ENCODE measurements at places on chromosomes 1 and 21. TPM values are rescaled to one million over a fixed set of nuclear protein-coding genes. Genes with fewer than 3 reads are reported as not detected.

DNA sequence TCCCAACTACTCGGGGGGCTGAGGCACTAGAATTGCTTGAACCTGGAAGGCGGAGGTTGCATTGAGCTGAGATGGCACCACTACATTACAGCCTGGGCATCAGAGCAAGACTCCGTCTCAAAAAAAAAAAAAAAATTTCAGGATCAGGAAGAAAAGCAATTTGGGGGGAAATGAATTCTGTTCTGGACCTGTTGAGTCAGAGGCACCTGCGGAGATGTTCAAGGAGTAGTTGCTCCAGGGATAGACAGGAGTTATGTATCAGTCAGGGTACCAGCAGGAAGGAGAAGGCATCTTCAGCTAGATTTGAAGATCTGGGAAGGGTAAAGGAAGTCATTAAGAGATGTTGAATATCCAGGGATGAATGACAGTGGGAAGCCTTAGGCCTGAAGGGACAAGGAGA, 2.9 kb upstream of the RHBDL2 start:
- no peak for DNase-seq

DNA sequence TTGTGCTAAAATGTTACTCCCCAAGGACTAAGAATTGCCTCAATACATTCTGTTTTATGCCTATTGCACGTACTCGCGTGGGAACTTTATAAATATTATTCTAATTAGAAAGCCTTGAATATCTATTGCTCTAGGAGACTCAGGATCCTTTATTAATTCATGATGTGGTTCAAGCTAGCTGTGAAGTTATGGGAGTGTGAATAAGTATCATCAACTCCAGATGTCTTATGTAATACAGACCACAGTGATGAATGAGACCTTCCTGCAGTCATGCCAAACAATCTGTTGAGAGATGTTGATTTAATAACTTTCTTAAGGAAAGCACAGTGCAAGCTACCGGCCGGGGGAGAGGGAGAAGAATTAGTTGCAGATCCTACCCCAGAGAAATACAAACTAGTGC, 519.2 kb upstream of the ZP4 start:
- no peak for DNase-seq

DNA sequence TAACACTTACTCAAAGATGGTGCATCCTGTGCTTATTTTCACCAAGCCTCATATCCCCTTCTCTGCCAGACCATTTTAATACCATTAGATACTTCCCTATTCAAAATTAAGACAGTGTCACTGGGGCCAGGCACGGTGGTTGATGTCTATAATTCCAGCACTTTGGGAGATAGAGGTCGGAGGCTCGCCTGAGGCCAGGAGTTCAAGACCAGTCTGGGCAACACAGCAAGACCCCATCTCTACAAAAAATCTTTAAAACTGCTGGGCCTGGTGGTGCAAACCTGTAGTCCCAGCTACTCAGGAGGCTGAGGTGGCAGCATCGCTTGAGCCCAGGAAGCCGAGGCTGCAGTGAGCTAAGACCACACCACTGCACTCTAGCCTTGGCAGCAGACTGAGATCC, 28.2 kb downstream of the APP start:
- no peak for DNase-seq

The ADAMTSL4 gene
- polyA plus RNA-seq = 16.9 TPM

DNA sequence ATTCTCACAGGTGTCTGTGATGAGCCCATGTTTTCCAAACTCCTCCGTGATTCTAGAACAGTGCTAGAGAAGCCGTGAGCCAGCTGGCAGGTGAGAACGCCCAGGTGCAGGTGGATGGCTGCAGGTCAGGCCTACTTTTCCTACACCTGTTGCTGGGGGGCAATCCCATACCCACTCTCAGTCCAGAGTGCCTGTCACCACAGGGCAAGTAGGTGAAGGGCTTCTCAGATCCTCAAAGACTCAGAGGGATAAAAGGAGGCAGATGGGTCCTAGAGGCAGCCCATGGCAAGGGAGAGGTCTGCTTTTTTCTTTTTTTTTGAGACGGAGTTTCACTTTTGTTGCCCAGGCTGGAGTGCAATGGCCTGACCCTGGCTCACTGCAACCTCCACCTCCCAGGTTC, 50.7 kb upstream of the H6PD start:
- no peak for DNase-seq

DNA sequence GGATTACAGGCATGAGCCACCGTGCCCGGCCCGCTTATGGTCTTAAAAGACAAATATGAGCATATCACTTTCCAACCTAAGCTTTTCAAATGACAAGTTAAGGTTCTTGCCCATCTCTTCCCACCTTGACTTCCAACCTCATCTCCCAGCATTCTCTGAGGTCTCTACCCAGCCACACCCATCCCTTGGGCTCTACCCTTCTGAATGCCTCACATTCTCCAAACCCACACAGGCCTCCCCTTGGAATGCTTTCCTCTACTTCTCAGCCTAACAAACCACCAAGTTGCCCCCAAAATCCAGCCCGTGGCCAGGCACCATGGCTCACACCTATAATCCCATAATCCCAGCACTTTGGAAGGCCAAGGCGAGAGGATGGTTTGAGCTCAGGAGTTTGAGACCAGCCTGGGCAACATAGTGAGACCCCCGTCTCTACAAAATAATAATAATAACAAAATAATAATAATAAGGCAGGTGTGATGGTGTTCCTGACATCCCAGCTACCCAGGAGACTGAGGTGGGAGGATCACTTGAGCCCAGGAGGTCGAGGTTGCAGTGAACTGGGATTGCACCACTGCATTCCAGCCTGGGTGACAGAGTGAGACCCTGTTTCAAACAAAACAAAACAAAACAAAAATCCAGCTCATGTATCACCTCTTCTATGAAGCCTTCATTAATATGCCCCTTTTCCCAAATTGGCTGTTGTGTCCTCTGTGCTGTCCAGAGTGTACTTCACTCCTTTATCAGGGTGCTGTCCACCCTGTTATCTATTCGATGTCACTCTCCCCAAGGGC, 11.2 kb downstream of the DCST2 start:
- DNase-seq = no peak

The OLFML3 gene
- polyA plus RNA-seq = 126 TPM

The C1orf185 gene
- polyA plus RNA-seq = not detected

GRCh38 chr1:77888081-77888780, at the start of gene NEXN:
NEXN (plus strand) TSS chr1:77888624; CDS start chr1:77916107, 27,483 bp downstream.
- peak; percentile 42 for DNase-seq

DNA sequence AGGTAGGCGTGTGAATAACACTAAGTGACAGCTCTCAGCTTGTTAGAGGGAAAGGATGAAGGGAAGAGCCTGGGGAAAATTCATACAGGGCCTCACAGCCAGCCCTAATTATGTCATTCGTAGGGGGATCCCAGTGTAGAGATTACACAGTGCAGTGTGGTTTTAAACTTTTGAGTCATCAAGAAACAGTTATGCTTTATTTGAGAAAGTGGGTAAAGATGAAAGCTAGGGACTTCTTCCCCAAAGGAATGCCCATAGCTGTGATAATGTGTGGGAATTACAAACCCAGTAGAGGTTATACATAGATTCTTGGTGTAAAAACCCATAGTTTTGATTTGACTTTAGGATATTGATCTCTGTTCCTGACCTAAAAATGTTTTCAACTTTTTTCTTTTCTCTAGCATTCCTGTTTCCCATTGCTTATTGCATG, 1.9 kb downstream of the TTF2 start:
- no peak for DNase-seq

The HSF2BP gene
- polyA plus RNA-seq = 2.0 TPM

DNA sequence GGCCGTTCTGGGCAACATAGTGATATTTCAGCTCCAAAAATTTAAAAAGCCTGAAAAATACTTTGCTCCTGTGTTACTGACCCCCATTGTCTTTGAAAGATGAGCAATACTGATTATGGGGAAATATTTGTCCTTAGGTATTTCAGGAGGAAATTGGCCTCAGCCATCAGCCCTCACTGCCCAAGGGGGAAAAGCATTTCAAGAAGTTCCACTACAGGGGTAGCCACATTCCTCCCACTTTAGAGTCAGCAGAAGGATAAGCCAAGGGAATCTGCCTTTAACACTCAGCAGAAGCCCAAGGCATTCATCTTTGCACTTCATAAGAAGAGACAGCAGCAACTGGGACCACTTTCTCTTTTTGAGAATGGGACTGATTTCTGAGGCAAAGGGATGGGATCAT, 40.5 kb upstream of the ZNF326 start:
- DNase-seq = no peak

- no peak for DNase-seq
These were observed 22.8 kb downstream of the GABPA start for GRCh38 chr21:25757531-25757930.

The MATN1 gene
- polyA plus RNA-seq = 0.21 TPM

- no peak for DNase-seq
These were observed 15.1 kb upstream of the RPL5 start for GRCh38 chr1:92816732-92817131.

DNA sequence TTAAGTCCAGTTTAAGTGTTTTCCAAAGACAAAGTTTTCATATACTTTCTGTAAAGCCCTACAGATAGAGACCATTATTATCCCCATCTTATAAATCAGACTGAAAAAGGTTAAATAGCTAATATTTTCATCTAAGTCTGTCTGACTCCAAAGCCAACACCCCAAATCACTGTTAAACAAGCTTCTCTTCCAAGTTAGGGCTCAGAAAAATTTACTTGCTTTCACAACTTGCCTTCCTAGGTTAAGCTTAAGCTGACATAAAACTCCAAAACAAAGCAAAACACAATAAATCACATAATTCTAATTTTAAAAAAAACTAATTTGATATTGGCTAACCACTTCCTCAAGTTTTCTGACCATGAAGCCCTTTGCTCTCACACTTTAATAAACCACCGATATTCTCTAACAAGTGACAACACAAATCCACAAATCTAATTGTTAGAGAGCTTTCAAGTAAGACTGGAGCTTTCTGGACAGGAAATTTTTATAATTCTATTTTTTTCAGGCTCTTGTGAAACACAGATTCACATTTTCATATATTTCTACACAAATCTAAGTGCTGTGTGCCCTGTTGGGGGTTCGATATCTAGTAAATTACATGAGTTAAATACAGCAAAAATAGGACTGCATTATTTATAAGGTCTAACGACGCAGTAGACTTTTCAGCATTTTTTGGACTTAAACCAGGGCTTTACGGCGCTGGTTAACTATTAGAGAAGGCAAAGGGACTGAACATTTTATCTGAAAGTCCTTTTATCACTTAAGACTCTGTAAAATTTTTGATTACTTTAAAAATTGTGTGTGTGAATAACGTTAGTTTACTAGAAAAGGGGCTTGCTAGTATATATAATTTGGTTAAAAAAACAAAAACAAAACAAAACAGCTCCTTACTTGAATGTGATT, 2.1 kb downstream of the GNG12 start:
- no peak for DNase-seq

DNA sequence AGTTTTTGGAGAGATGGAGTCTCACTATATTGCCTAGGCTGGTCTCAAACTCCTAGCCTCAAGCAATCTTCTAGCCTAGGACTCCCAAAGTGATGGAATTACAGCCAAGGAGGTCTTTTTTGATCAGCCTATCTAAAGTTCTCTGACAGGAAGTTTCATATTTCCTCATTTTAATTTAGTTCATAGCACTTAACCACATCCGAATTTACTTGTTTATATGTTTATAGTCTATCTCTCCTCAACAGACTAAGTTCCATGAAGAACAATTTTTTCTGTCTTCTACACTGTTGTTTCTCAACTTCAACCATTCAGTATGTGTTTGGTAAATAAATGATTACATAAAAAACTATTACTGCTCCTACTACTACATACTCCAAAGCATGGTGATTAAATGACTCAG, 47.9 kb downstream of the GON4L start:
- DNase-seq = no peak

The RHCE gene
- 0.56 TPM for polyA plus RNA-seq

DNA sequence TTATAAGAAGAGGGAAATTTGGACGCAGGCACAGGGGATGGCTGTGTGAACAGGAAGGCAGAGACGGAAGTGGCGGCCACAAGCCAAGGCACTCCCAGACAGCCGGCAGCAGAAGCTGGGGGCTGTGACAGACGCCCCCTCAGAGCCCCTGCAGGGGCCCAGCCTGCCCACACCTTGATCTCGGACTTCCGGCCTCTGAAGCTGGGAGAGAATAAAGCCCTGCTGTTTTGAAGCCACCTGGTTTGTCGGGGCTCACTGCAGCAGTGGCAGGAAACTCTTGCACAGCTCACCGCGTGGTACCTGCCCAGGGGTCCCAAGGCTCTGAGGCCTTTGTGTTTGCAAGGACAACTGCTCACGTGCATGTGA, 13.7 kb downstream of the MEGF6 start:
- no peak for DNase-seq

GRCh38 chr1:235403593-235403992, 36.4 kb downstream of the TBCE start:
- no peak for DNase-seq

DNA sequence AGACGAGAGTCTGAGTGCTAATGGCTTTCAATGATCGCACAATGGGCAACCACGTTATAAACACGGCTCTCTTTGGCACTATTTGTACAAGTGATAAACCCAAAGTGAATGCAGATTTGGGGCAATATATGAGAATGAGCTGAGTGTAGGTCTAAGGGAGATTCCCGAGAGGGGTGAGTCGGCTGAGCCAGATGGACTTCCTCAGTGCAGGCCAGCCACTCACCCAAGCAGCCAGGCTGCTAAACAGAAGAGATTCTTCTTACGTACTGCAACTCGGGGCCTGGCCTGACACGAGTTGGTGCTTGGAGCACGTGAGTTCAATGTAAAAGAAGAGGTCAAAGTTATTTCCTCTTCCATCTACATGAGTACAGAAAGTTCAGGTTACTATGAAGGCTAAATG, 6.2 kb upstream of the MIXL1 start:
- DNase-seq = no peak

The SUMO3 gene
- polyA plus RNA-seq = 120 TPM

DNA sequence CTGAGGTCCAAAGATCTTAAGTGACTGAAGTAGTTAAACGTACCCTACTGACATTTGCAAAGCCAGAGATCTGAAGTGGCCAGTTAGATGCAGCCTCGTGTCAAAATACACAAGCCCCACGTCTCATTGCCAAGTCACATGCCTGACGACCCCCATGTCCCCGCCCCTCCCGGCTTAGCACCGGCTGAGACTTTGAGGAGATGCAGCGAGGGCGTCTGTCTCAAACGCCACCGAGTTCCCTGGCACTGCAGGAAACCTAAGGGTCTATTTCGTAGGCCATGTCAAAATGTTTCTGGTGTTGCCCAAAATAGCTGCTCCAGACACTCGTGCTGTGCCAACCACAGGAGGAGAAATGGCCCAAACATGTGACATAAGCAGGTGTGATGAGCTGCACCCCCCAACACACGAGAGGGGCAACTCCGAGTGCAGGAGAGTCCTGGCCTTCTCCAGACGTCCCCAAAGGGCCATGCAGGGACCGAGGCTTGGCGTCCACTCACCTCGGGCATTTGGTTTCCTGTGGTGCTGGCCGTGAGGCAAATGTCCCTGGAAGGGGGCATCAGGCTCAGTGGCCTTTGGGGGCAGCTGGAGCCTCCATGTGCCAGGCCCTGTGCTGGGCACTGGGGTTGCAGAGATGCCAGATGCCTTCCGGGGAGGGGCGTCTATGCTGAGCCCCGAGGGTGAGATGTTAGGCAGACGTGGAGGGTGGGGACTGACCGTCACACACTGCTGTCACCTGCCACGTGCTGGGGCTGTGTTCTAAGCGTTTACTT, 67.0 kb downstream of the MATN1 start:
- no peak for DNase-seq

- DNase-seq = no peak
These were observed 14.9 kb downstream of the MAP3K7CL start for GRCh38 chr21:29145354-29145782.
